ENCODE measurements at places on chromosomes 1 and 21.

DNA sequence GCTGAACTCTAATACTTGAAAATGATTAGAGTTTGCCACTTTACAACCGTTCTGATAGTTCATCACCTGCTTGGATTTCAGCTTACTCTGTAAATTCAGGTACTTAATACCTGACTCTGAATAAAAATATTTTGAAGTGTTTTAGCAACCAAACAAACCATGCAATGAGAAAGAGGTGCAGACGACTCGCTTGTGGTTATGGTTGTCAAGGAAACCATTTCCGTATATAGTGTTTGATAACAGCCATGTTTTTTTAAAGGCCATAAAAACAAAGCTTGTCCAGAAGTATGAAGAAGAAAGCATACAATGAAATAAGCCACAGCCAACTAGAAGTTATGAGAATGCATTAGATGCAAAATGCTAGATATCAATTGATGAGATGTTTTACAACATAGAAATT is 167.2 kb upstream of the HMCN1 start:
- peak; percentile 64 for DNase-seq

DNA sequence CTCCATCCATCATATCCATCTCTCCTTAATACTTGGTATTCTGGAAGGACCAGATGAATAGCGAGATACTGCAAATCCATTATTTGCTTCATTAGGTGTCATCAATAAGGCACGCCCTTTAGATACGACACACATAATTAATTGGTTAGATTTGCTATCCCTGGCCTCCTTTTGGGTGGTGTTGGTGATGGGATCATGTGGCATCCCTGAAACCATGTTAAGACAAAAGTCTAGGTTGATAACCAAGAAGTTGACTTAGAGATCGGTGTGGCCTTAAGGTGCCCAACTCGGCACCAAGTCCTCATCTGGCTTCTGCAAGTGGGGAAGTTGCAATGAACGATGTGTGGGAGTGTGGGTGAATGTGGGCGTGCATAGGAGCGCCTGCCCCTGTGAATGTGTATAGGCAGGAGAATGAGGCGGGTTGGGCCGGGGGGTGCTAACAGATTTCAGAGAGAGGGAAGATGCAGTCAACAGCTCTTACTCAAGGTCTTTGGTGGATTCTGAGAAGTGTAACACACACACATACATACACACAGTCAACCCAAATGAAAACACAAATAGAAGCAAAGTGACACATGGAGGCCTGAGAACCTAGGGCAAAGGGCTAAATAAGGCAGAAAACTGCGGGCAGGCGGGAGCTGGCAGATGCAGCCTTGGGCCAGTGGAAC is 415.7 kb upstream of the ESRRG start:
- DNase-seq = no peak

DNA sequence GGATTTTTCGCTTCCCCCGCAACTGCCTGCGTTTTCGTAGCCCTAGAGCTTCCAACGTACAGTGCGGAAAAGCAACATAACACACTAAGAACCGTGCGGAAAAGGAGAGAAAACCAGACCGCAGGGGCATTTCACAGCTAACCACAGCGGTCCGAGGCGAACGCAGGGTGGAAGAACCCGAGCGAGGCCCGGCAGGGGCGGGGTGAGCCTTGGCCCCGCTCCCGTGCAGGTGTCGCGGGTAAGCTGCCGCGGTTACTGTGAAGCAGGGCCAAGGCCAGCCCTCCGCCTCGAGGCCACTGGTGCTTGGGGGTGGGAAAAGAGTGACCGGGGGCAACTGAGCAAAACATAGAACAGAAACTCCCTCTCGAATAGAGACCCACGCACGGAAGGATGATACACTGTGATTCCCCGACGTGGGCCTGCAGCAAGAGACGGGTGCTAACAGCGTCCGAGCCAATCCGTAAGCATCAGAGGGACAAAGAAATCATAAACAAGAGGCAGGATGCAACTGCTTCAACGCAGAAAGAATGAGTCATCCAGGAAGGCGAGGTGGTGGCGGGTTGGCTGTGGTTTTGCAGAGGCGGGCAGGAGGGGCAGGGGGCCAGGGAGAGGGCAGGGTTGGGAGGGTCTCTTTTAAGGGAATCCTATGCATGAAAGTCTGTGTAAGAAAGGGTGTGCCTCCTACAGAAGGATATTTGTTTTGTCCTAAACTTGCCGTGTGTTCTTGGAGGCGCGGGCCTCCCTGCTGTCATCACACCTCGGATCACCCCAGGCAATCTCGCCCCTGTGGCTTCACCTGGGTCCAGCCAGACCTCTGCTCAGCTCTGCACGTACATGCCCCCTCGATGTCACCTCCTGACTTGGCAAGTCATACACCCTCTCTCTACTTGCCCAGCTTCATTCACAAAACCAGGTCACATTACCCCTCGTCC is 7.3 kb downstream of the GNG4 start:
- peak; percentile 70 for DNase-seq

- no peak for DNase-seq
Measured at GRCh38 chr1:216607067-216607697, 116.0 kb downstream of the ESRRG start.

GRCh38 chr1:157407917-157408525 is 144.3 kb downstream of the FCRL5 start:
- DNase-seq = peak; percentile 70

DNA sequence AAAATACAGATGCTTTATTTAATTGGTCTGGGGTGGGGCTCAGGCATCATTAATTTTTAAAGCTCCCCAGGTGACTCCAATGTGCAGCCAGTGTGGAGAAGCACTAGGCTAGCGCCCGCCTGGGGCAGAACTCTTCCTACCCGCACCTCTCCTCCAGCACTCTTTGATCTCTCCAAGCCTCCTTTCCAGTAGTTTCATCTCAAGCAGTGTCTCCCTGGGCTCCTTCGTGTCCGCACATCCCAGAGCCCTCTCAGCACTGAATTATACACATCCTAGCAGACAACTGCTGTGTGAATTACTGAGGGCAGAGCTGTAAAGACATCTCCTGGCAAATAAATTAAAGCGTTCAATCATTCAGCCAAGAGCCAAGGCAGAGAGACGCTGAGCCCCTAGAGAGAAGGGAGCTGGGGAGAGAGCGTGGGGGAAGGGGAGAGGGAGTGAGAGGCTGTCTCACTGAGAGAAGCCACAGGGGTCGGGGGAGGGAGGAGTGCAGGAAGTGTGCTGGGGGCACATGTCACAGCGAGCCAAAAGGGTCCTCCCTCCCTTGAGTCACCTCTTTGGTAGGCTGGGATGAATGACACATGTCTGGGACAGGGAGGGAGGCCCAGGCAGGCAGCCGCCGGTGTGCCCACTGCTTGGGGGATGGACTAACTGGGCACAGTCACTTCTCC is 21.0 kb upstream of the PARP1 start:
- DNase-seq = no peak

GRCh38 chr1:170290991-170291390 is 145.2 kb downstream of the NTMT2 start:
- DNase-seq = no peak

GRCh38 chr1:214966346-214966745 is 116.2 kb upstream of the KCNK2 start:
- DNase-seq = no peak

GRCh38 chr1:6365047-6365446 is 28.5 kb downstream of the ACOT7 start:
- DNase-seq = no peak

GRCh38 chr1:239025223-239025622 is 361.1 kb upstream of the CHRM3 start:
- DNase-seq = no peak

- no peak for DNase-seq
Measured at GRCh38 chr1:100061681-100062080, 71.0 kb downstream of the SASS6 start.

- DNase-seq = no peak
Measured at GRCh38 chr21:25660233-25660632, 21.2 kb downstream of the JAM2 start.

DNA sequence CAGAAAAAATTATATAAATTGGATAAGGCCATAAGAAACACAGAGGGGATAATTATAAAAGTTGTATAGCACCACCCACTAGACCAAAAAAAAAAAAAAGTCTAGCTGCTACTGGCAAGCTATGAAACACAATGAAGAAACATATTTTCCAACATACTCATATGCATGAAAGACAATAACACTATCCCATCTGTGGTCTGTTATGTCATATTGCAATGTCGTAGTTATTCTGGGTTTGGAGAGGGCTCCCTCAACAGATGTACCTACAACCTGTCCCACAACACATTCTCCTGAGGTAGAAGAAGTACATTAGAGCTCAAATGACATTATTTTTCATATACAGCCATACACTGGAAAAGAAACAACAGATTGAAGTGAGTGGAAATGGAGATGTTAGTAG is 517.6 kb upstream of the ADGRL4 start:
- DNase-seq = no peak

DNA sequence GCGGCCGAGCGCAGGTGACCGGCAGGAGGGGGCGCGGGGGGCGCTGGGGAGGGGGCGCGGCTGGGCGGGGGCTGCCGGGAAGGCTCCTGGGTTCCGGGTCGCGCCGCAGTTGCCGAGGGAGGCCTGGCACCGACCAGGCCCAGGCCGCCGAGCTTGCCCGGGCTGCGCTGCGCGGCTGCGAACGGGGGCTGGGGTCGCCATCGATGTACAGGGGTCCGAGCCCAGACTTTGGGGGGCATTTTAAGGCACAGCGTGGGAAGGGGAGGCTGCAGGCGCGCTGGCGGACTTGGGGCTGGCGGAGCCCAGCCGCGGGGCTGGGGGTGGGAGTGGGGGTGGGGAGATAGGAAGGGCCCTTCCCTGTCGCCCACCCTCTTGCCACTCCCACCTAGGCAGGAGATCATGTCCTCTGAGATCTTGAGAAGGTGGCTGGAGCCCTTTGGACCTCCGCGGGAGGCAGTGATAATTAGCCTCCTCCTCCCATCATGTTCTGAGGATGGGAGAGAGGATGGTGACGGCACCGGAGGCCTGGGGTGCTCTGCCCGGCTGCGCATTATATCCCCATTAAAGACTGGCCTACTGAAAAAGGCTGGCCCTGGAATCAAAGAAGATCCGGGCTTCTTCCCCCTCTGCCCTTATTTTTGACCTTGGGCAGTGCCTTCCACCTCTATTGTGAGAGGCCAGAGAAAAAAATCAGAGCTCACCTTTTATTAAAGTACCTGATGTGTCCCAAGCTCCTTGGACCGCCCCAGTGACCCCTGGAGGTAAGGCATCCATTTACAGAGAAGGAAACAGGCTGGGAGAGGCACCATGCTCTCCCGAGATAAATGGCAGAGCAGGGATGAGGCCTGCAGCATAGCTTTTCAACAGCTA is 497 bp downstream of the FBXO44 start:
- no peak for DNase-seq

DNA sequence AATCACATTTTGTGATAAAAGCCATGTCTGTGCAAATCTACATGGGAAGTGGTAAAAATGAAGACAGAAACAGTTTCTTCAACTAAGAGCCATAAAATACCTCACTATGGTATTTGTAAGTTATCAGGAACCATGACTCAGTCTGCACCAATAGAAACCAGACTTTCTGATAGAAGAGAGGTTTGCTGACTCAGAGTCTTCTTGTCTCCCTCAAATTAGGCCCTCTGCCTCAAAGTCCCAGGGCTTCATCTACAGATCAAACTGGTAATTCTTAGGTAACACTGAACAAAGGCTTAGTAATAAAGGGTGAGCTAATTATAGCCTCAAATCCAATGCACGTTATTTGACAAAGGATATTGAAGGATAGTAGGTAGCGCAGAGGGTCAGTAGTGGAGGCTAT is 30.9 kb upstream of the SSX2IP start:
- DNase-seq = no peak

- DNase-seq = no peak
Measured at GRCh38 chr1:16260814-16261213, 23.8 kb upstream of the CPLANE2 start.

DNA sequence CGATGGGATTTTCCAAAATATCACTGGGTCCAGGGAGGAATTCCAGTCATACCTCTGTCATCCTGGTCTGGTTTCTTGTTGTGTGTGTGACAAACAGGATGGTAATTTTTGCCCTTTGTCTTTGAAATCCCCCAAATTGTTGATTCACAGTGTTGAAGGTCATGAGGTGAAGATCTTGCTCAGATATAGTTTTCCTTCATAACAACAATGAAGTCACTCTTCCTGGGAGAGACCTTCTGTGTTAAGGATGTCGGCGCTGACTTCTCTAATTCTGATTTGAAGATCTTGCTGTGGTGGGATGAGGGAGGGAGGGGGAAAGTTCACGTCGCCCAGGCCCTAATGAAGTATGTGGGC is 32.2 kb upstream of the MPZL1 start:
- DNase-seq = no peak

DNA sequence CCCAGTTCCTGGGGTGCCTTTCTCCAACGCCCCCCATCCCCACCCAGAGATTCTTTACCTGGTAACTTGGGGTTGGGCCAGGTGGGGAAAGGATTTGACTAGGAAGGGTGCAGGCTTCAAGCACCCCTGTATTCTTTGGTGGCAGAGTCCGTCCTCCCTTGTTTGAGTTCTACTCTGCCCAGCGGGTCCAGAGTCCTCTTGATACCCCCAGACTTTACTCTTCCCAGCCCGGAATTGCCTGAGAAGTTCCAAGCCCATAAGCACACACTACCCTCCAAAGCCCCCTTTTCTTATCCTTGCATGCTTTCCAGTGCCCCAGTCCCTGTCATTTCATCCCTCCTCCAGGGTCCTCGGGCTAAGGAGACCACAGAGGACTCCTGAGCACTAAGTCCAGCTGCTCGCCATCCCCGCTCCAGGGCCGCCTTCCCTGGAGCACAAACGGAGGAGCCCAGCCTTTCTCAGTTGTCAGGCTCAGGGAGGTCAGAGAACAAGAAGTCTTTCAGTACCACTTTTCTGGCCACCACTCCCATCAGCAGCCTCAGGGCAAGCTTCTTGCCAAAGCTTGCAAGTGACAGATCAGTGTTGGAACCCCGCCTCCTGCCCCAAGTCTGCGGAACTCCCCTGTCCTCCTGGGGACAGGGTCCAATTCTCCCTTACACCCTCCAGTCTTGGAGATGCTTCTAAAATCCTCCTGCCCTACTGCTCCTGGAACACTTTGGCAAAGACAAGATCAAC is 12.2 kb downstream of the SLC45A3 start:
- DNase-seq = no peak

GRCh38 chr1:75964760-75965408 is 32.7 kb upstream of the ASB17 start:
- no peak for DNase-seq

DNA sequence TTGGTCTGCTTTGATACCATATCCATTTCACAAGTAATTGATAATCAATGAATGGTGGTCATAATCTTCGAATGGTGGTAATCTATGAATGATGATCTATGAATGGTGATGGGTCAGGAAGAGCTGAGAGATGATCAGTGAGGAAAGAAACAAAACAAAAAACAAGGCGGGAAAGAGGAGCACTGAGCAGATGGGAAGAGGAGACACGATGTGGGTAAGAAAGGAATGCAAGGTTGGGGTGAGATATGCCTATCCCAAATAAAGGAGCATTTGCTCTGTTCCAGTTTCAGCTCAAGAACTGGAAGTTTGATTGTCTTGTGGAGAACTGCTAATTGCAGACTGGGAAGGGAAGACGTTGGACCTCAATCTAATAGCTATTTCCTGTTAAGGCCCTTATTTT is 73.8 kb downstream of the CENPF start:
- DNase-seq = no peak

- no peak for DNase-seq
Measured at GRCh38 chr1:153799566-153800465, 24.6 kb downstream of the SLC27A3 start.

- DNase-seq = no peak
Measured at GRCh38 chr1:43764581-43764980, 57.2 kb downstream of the ST3GAL3 start.

GRCh38 chr1:115647047-115647446 is 5.3 kb downstream of the VANGL1 start:
- no peak for DNase-seq
